Stimulated activated CD4-positive, alpha-beta T cell treated with anti-CD3 and anti-CD28 coated beads, Interleukin-1b, Interleukin-23, amount 100 ng/mL, for 1 hour (primary cell): ENCODE measurements at places on chromosomes 16 and 17.

- DNase-seq = no peak
Measured at GRCh38 chr17:69154267-69154666, 12.6 kb upstream of the ABCA6 start.

DNA sequence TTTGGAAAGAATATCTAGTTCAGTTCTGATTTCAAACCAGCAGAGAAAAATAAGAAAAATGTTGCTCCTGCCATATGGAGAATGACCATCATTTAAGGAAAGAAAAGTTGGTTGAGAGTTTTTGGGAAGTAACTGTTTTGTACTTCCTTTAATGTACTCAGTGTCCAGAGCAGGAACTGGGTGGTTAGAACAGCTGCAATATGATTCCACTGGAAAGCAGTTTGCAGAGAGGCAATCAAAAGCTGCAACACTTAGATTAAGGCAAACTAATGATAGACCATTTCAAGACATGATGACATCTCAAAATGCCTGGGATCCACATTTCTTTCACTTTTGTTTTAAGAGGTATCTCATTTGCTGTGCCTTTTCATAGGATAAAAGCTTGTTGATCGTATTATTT, 313.3 kb upstream of the HSBP1 start:
- no peak for DNase-seq

DNA sequence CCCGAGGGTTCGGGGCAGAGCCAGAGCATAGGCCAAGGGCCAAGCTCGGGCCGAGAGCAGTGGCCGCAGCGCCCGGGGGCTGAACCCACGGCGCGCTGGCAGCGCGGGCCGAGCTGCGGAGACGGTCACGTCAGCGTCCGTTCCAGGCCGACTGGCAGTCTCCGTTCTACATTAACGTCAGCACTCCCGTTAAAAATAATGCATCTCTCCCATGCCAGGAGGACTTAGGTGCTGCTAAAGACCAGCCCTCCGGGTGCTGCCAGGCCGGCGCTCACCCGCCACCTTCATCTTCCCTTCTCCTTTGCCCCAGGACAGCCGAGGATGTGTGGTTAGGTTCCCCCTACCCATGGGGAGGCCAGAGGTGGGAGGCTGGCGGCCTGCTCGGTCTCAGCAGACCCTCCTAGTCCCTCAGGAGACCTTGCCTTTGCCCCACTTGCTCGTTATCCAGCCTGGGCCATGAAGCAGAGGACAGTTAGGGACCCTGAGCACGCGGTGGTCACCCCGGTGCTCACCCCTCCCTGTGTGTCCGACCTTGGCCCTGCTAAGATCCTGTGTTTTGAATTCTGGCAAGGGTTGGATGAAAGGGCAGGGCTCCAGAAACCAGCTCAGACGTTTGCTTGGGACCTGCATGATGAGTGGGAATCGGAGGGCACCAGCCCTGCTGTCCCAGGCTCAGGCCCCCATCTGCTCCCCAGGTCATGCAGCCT, 572 bp downstream of the MPG start:
- no peak for DNase-seq

DNA sequence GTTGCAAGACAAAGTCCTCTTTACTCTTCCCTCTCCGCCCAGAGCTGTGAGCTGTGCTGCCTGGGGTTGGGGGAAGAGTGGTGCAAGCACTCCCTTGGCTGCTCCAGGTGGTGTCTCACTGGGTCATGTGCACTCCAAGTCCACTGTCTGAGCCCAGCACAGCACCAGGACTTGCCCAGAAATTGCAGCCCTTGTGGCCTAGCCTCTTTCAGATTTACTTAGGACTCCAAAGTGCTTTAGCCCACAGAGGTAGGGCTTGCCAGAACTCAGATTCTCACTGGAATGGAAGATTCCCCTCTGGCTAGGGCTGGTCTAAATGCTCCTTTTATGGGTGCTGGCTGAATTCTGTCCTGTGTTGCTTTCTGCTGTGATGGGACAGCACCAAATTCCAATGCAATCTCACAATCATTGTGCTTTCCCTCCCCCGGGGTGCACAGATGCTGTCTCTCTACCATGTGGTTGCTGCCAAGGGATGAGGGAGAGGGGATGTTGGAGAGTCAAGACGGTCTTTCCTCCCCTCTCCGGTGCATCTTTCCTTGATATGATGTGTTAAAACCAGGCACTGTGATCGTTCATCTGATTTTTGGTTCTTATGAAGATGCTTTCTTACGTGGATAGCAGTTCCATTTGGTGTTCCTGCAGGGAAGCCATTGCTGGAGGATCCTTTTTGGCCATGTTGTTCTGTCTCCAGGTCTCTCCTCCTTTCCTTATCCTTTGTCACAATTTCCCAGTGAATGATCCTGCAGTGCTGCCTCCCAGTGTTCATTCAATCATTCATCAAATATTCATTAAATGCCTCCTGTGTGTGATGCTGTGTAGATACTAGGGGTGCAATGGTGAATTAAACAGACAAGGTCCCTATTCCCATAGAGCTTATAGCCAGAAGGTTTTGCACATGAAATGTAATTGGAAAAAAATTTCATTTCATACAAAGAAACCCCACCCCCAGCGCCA, 216.3 kb downstream of the SPECC1 start:
- no peak for DNase-seq

GRCh38 chr17:80477647-80478478, 1.5 kb upstream of the NPTX1 start:
- no peak for DNase-seq

- no peak for DNase-seq
Measured at GRCh38 chr17:80850817-80851216, 140.8 kb upstream of the CHMP6 start.

DNA sequence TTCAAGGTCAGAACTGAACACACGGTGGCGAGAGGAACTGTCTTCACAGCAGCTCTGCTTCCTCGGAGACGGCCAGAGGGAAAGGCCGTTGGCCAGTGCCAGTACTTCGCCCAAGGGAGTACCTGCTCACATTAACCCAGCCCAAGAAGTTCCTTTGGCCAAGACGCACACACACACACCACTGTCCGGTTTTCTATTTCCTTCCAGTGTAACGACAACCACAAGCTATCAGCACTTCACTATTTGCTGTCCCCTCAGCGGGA, 744 bp upstream of the GGNBP2 start:
- no peak for DNase-seq

GRCh38 chr16:1691956-1692355, 13.9 kb downstream of the JPT2 start:
- DNase-seq = no peak

GRCh38 chr17:45146890-45147580, 1.2 kb upstream of the HEXIM1 start:
- no peak for DNase-seq

DNA sequence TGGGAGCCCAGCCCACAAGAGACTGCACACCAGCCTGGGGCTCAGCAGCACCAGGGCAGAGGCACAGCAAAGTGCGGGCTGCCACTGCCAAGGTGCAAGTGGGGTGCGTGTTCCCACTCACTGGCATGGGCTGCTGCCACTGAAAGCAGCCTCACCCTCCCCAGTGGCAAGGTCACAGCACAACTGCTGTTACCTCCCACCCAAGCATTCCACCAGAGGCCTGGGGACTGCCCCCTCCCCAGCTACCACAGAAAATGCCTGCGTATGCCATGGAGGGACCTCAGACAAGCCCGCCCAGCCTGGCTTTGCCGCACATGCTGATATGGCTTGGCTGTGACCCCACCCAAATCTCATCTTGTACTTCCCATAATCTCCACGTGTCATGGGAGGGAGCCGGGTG, 33.1 kb downstream of the MEAK7 start:
- no peak for DNase-seq

DNA sequence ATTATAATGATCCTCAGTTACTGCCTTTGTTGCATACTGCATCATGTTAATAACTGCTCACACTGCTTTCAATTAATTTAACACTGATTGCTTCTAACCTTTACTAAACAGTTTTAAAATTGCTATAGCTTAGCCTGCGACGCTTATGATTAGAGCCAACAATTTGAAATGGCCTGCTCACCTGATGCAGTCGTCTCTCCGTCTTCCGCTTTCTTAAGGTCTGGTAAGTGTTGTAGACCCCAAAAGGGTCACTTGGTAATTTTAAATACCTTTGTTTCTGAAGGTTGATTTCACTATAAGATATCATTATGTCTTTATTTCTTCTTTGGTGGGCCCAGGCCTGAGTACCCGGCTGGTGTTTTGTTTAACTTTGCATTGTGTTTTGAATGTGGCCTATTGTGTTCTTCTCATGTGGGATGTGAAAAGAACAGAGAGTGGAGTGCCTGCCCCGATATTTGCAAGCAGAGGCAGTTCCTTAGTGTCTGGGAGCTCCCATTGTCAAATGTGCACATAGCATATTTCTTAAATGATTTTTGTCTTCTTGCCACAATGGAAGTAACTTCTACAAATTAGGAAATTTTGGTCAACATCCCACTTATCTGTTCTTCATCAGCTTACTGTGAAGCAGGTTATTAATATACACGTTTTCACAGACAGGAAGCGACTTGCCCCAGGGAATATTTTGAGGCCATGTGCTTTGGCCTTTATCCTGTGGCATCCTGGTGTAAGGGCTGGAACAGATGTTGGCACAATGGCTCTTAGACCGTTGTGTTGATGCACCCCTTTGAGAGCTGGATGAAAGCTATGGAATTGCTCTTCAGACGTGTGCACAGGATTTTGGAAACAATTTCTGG, 2.9 kb downstream of the PHKB start:
- no peak for DNase-seq
